ENCODE measurements at places on chromosomes 13 and 19. TPM values are rescaled to one million over a fixed set of nuclear protein-coding genes. Genes with fewer than 3 reads are reported as not detected.

The ZNF836 gene
- 3.3 TPM for total RNA-seq

The SPHK2 gene
- total RNA-seq, result 14.4 TPM

The C19orf38 gene
- total RNA-seq, result not detected

The SLC7A9 gene
- total RNA-seq, result not detected

The SCN1B gene
- total RNA-seq, result 4.7 TPM

All from placental pericyte (primary cell).